ENCODE measurements at places on chromosomes 6 and 20.

DNA sequence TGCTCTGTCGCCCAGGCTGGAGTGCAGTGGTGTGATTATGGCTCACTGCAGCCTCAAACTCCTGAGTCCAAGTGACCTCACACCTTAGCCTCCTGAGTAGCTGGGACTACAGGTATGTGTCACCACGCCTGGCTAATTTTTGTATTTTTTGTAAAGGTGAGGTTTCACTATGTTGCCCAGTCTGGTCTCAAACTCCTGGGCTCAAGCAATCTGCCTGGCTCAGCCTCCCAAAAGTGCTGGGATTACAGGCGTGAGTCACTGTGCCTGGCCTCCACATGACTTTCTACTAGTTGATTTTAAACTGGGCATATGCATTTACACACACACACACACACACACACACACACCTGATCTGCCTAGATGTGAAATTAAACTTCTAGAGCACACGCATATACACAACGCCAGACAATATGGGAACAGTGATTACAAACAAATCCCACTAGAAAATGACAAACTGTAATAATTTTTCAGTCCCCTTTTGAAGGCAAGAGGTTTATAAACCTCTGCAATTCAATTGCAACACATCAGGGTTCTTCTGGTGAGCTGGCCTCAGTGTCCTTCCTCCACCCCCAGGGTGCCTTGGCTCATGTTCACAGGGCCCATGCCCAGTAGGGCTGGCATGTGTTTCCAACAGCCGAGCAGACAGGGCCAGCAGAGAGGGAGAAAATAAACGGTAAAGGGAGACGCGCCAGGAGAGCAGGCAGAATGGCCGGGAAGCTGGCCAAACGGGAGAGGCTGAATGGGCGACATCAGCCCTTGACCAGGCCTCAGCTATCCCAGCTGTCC lies 31.2 kb downstream of the PARD6B start:
- no peak for DNase-seq

- no peak for DNase-seq
Measured at GRCh38 chr20:49287555-49288249, 9.8 kb upstream of the ZNFX1 start.

GRCh38 chr6:22444330-22444729 lies 125.0 kb upstream of the HDGFL1 start:
- DNase-seq, result no peak

GRCh38 chr6:170285482-170285881 lies 5.4 kb downstream of the DLL1 start:
- DNase-seq, result no peak

- no peak for DNase-seq
Measured at GRCh38 chr6:149463781-149464180, 21.0 kb downstream of the ZC3H12D start.

GRCh38 chr20:17856024-17856564 lies 112.5 kb downstream of the SNX5 start:
- no peak for DNase-seq

GRCh38 chr20:31572042-31572700 lies 32.9 kb upstream of the ID1 start:
- peak; percentile 88 for DNase-seq

- peak; percentile 22 for DNase-seq
Measured at GRCh38 chr6:40334496-40335270, 252.5 kb downstream of the LRFN2 start.

- no peak for DNase-seq
Measured at GRCh38 chr6:5506149-5506548, 244.8 kb downstream of the FARS2 start.

GRCh38 chr6:11942185-11942864 lies 69.8 kb upstream of the HIVEP1 start:
- DNase-seq, result no peak

GRCh38 chr20:7195704-7196103 lies 428.2 kb downstream of the BMP2 start:
- DNase-seq, result no peak

GRCh38 chr6:154491567-154492470 lies 18.7 kb downstream of the CNKSR3 start:
- no peak for DNase-seq

- no peak for DNase-seq
Measured at GRCh38 chr20:40738976-40739375, 49.9 kb upstream of the MAFB start.

DNA sequence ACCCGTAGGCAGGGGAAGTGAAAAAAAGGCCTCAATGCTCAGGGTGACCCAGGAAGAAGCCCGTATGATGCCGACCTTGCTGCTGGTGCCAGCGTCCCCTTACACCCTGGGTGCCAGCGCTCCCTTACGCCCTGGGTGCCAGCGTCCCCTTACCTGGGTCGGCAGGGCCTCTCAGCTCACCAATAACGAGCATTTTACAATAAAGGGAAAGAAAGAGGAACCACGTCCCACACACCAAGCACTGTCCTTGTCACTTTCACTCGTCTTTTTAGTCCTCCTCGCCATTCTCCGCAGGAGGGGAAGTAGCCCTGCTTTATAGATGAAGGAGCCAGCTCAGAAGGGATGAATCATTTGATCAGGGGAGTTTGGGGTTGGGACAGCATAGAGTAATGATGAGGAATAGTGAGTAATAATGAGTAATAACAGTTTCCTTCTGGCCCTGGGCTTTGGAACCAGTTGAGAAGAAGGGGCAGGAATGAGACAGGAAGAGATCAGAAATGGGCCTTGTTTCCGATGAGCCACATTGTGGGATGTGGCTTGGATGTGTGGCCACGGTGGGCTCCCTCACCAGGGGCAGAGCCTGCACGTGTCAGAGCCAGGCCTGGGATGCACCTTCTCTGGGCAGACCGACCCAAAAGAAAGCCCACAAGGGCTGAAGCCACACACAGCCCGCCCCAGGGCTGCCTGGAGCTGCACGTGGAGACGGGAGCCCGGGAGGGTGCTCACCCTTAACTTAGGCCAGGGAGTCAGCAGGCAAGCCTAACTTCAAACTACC lies 75.7 kb downstream of the SYNJ2 start:
- DNase-seq, result no peak

- no peak for DNase-seq
Measured at GRCh38 chr6:119881416-119881815, 531.9 kb upstream of the MAN1A1 start.

DNA sequence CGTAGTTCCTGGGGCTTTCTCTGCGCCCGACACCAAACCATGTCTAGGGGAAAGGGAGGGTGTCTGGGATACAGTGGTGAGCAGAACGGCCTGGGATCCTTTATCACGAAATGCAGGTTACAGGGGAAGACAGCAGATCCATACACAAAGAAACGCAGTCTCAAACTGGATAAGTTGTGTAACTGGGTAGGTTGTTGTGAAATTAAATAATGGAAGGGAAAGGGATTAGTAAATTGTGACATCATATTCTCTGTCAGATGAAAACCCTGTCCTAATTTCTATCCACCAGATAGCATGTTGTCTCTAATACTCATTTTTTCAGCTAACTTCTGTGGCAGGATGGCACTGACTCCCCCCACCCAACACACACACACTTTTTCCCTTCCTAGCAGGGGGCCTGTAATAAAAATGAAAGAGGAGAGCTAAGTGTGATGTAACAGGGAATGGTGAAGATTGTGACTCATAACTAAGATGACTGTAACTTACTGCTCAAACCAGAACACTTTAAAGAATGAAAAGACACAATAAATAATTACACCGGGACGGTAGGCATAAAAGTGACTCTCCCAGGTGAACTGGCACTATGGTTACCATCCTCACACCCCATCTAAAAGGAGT lies 769 bp upstream of the TRPC4AP start:
- DNase-seq, result no peak

DNA sequence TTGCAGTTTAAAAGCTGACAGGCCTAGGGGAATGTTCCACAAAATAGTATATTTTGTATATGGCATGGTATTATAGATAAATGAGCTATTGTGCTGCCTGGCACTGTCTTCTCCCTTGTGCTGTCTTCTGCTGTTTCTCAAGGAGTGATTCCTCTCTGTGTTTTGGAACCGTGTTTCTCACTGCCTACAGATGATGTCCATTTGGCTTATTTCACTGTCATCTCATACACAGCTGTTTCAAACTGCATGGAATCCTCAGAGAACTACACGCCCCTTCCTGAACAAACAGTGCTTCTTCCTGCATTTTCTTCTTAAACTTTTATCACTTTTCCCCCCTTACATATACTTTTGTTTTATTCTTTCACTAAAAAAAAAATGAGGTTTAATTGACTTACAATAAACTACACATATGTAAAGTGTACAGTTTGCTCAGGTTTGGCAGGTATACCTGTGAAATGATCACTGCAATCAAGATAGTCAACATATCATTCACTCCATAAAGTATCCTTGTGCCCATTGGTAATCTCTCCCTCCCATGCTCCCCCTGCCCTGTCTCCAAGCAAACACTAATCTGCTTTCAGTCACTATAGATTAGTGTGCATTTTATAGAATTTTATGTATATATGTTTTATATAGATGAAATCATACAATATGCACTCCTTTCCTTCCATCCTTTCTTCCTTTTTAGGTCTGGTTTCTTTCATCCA lies 43.0 kb downstream of the CBFA2T2 start:
- peak; percentile 34 for DNase-seq

DNA sequence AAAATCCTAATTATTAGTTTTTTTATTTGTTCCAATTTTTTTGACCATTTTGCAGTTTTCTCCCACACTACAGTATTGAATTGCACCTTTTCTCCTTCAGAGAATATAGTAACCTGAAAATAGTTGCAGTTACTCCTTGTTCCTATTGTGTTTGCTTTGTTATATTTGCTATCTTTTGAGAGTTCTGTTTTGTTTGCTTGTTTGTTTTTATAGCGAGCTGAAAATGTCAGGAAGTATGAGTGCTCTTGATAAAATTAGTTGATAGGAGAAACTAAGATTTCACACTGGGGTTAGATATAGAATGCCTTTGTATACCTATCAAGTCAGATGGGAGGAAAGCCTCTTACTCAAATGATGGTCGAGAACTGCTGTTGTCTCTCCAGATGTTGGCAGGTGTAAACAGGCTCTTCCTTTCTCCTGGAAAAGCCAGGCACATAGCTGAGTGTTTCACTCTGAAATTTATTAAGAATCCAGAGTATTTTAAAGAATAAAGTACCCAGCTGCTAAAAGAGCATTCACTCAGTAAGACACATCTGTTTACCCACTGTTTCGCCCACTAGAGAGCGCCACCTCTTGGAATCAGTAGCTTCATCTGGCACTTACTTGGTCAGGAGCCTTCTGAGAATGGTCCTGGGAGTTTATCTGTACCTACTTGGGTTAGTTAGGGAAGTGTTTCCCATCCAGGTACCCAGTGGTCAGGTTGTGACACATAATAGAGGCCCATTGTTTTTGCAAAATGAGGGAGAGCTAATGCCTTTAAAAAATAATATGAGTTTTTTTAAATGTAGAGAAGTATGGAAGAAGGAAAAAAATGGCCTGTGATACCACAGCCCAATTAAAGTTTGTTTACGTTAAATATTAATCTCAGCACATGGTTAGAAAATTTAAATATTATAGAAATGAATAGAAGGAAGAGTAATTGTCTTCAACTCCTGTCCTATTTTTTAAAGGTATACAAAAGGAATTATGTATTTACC lies 11.2 kb downstream of the NT5DC1 start:
- DNase-seq, result peak; percentile 43

GRCh38 chr6:170365593-170365992 lies 59.0 kb downstream of the FAM120B start:
- DNase-seq, result no peak

Measured in NCI-H524 (cell line).